ENCODE measurements at places on chromosomes 2 and 18. TPM values are rescaled to one million over a fixed set of nuclear protein-coding genes. Genes with fewer than 3 reads are reported as not detected.

- DNase-seq, result no peak
These were observed 101.0 kb downstream of the GPD2 start for GRCh38 chr2:156537141-156537540.

DNA sequence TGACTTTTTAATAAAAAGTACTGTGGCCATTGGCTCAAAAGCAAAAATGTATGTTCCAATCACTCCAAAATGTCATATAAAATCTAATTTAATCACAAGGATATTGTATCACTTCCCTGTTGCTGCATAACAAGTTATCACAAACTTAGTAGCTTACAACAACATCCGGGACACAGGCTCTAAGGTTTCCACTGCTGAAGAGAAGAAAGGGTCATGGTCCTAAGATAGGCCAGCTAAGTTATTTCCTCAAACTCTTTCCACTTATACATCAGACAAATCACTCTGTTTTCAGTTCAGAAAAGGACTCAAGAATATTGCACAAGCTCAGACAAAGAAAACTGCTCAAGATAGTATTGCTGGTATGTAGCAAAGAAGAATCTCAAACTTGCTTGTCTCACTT lies 78.5 kb upstream of the SULT1C3 start:
- no peak for DNase-seq

DNA sequence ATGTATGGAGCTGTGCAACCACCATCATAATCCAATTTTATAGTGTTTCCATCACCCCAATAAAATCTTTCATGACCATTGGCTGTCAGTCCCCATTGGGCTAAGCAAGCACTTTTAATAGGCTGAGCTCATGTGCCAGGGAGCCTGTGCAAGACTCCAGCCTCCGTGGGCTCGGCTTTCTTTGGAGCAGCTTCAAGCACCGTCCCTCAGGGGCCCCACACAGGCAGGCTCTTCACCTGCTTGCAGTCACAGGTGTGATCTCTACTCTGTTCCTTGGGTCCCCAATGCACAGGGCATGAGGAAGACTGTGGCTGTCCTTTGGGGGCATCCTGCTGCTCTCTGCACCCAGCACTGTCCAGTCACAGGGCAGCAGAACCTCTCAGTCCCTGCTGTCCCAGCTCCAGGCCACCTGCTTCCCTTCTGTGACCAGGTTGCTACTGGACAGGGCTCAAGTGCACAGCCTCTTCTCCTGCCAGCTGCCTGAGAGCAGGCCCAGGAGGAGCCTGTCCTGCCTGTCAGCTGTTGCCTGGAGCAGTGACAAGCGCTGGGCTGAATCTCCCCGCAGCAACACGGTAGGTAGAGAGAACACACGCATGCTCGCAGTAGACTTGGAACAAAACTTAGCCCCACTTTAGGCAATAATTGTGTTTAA lies 40.7 kb upstream of the TMEM131 start:
- DNase-seq, result no peak

DNA sequence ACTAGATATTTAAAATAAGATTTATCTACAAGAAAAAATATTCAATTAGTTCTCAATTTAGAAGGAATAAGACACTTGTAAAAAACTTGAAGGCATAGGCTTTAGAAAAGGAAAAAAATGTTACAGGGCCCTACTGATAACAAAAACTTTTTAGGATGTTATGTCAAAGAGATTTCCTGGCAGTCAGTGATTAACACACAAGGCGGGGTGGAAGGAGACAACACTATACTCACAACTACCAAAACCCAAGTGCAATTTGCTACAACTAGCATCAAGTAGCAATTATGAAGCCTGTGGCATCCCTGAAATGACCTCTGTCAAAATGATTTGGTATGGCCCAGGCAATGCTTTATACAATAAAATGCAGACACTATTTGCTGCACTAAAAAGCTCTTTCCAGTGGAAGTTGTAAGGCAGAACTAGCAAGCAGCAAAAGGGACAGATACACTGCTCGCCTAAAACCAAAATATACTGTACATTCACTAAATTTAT lies 15.3 kb downstream of the STRN start:
- DNase-seq, result no peak

- DNase-seq, result no peak
These were observed 51.7 kb downstream of the PSMG2 start for GRCh38 chr18:12754511-12754910.

DNA sequence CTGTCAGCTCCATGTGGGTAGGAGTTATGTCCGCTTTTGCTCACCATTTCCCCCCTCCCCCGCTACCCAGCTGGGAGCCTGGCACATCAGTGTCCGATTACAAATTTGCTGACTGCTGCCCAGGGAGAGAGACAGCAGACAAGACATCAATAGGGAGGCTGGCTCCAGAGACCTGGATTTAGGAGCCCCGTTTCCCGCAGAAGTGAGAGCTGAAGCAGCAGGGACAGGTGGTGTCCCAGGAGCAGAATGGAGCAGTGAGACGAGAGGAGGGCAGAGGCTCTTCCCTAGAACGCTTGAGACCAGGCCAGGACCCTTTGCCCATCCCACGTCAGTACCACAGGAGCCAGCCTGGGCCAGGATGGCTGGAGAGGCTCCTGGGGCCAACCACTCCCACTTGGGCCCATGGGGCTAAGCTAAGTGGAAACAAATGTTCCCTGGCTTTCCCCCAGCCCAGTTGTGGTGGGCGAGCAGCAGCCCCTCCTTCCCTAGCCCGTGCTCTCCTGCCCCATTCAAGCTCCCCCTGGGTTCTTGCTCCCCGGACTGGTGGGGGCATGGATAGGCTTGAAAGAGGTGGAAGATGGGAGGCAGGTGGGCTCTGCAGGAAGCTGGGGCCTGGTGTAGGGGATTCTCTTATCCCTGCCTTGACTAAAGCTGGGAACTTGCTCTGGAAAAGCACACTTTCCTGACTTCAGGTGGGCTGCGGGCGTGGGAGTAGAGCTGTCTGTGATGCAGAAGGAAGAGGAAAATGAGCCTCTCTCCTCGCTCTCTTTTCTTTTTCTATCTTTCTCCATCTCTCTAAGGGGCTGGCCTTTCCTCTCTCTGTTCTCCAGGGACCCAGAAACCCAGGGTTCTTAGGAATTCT lies 4.1 kb upstream of the WNT6 start:
- DNase-seq, result no peak

GRCh38 chr18:44761812-44762211 lies 81.1 kb downstream of the SETBP1 start:
- DNase-seq, result no peak

DNA sequence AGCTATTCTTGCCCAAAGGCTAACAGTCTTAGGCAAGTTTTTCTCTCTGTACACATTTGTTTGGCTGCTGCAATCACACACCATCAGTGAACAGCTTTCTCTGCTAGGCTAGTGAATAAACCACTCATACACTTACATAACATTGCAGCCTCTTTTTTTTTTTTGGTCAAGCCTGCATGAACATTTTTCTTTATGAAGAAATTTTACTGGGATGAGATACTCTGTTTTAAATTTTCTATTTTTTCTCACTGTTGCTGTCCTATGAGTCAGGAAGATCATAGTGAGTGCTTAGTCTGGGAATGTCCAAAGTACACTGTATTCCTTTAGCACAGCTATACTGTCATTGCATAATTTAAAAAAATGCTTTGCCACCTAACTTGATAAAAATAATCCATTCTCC lies 58.5 kb downstream of the ROCK1 start:
- no peak for DNase-seq

GRCh38 chr2:43950383-43951008 lies 45.3 kb downstream of the LRPPRC start:
- no peak for DNase-seq

DNA sequence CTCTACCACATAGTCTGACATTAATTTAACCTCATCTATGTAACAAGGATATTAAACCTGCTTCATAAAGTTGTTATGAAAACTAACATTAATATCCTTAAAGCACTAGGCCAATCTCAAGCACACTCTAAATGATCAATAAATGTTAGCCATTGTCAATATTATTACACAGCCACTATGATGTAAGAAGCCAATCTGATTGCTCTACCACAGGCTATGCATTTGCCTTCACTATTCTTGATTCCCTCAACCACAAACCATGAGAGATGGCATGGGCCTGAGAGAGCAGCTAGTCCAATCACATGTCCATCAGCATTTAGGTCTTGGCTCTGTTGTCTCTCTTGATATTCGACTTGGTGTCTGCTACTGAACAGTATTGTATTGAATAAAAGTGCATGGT lies 4.2 kb downstream of the SLC25A12 start:
- no peak for DNase-seq

- DNase-seq, result peak; percentile 55
These were observed 68.0 kb downstream of the KLHL29 start for GRCh38 chr2:23452853-23453420.

GRCh38 chr18:3526421-3527354 lies 76.7 kb downstream of the TGIF1 start:
- DNase-seq, result no peak

DNA sequence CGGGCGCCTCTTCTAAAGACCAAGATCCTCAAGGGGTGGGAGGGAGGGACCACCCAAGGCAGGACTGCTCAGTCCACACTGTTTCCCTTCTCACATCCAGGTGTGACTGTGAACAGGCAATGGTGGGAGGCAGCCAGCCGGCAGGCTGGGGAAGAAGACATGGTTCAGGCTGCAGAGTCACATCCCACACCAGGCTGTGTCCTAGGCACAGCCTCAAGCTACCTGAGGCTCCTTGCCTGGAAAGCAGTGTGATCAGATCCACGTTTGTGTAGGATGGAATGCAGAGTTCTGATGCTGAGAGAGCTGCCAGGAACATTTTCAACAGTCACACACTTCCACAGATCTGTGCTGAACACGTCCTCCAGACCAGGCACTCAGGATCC lies 16.4 kb downstream of the SLC66A2 start:
- DNase-seq, result no peak

DNA sequence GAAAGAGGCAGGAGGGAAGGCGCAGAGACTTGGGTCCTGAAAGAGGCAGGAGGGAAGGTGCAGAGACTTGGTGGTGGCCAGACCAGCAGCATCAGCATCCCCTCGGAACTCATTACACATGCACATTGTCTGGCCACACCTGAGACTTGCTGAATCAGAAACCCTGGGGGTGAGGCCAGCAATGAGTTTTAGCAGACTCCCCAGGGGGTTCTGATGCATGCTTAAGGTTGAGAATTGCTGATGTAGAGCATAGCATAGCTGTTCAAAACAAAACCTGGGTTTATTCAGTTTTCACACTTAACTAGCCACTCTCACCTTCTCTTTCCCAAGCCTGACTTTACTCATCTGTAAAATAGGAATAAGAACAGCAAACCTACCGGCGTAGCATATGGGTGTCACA lies 122.9 kb downstream of the MRO start:
- DNase-seq, result no peak

- DNase-seq, result no peak
These were observed 232.5 kb upstream of the CTAGE1 start for GRCh38 chr18:22650247-22650646.

DNA sequence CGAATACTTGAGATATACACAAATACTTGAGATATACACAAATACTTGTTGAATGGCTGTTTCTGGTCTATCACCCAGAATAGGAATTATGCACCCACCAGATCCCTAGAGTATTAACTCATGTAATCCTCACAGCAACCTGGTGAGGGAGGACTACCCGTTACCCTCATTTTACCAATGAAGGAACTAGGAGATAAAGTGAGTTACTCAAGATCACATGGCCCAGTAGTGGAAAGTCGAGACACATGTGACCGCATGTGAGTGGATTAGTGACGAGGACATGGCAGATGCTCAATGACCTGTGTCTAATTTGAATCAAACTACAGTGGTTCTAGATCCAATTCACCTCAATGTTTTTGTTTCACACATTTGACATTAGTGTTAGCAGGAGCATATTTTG lies 2.4 kb downstream of the MOGAT1 start:
- no peak for DNase-seq

- DNase-seq, result no peak
These were observed 5.9 kb downstream of the ZSCAN30 start for GRCh38 chr18:35283923-35284794.

GRCh38 chr18:32607816-32608215 lies 137.1 kb upstream of the GAREM1 start:
- DNase-seq, result no peak

DNA sequence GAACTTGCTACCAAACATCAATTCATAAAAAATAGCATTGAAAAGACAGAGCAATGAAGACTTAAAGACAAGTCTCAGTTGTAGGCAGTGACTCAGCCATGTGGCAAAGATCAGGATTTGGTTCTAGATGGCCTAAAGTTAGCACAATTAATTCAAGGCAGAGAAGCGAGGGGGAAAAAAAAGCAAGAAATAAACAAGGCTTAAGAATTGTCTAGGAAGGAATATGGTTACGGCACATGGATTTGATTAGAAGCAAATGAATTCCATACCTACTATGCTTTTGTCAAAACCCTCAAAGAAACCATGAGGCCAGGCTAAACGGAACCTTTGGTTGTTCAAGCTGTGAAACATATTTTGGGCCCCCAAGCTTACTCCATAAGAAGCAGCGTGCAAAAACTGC lies 362.2 kb upstream of the KCNH7 start:
- DNase-seq, result no peak

DNA sequence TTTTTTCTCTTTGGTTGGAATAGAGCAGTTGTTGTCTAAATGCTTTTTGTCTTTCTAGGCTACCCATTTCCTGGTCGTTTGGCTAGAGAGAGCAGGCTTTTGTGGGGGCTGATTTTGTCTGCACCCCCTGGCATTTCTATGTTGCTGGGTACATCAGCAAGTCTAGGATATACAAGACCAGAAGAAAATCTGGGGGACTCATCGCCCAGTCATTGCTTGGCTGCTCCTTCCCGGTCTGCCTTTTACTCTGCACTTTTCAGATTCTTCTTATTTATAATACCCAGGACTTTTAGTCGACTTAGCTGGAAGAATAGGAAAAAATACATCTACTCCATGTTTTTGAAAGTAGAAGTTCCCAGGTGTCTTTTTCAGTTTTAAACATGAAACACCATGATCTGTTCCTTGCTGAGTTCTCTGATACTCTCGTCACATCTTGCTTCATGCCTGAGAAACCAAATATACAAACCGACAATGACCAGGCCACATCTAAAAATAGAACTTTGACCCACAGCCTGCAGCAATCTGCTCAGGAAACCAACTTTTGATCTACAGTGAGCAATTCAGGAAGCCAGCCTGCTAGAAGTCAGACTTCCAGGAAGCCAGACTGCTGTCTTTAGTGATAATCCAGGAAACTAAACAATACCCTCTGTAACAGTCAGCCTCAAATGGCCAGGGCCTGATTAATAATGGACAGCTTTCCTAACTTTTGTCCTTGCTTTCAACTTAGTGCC lies 163.8 kb upstream of the MEX3C start:
- DNase-seq, result no peak

GRCh38 chr2:18247282-18248110 lies 313.0 kb downstream of the RDH14 start:
- no peak for DNase-seq

DNA sequence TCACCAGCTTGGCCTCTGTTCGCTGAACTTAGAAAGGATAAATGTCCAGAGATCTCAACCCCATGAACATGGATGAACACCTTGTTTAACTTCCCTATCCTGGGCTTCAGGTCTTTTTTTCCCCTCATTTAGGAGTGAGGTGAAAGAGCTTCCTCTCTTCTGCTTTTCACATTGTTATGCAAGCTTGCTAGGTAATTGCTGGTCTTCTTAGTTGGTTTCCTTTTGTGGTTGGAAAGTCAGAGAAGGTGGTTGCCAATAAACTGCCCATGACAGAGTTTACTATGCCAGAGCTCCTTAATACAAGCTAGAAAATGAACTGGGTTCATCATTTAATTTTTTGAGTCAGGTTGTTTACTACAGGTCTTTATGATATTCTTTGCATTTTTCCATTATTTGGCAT lies 16.6 kb downstream of the SLC9A4 start:
- no peak for DNase-seq

APOB gene
- 0.11 TPM for polyA plus RNA-seq

BZW1 gene
- polyA plus RNA-seq, result 50.5 TPM

FAM210A gene
- 18.0 TPM for polyA plus RNA-seq

BCL2 gene
- polyA plus RNA-seq, result 6.0 TPM

ANKRD30B gene
- not detected for polyA plus RNA-seq

GKN1 gene
- polyA plus RNA-seq, result not detected
